ENCODE measurements at places on chromosomes 12 and 14. TPM values are rescaled to one million over a fixed set of nuclear protein-coding genes. Genes with fewer than 3 reads are reported as not detected.

DNA sequence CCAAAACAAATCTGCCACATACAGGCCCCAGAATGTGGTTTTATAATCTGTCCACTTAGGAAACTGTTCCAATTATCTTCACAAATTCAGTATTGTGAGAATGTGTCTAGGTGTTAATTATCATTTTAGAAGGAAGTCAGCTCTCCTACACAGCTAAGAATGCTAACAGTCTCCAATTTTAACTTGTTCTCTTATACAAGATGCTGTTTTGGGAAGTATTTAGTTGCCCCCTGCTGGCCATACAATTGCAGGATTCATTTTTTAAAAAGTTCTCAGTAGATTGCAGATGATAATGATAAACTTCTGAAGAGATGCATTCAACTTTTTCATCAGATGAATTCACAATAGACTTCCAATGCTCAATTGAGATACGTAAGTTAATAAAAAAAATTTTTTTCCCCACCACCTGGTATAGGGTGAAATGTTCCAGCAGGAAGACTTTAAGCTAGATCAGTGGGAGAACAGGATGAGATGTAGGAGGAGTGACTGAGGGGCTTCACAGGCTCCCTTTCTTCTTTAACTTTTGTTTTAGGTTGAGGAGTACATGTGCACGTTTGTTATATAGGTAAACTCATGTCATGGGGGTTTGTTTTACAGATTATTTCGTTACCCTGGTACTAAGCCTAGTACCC lies 27.3 kb upstream of the OSBPL8 start:
- peak overlapping the region; percentile 18 for H3K27ac ChIP-seq
- no peaks in the 10 kb centered on the region for H3K27me3 ChIP-seq
- no peak overlapping the region for H3K4me3 ChIP-seq
- peaks cover 11% of the 10 kb centered on the region for H3K4me1 ChIP-seq

GRCh38 chr14:86596024-86596423 lies 1066.1 kb downstream of the FLRT2 start:
- no peak for DNase-seq
- no peaks in the 10 kb centered on the region for H3K27me3 ChIP-seq
- no peaks in the 10 kb centered on the region for H3K4me1 ChIP-seq

AQP2 gene
- total RNA-seq, result not detected

GRCh38 chr14:77270361-77271112 lies 469 bp downstream of the NGB start:
- H3K27me3 ChIP-seq, result peaks cover 37% of the 10 kb centered on the region
- no peak for DNase-seq
- H3K27ac ChIP-seq, result no peak overlapping the region
- no peaks in the 10 kb centered on the region for H3K4me1 ChIP-seq

KSR2 gene
- total RNA-seq, result 0.02 TPM

Data from activated CD4-positive, alpha-beta T cell treated with anti-CD3 and anti-CD28 coated beads, Interleukin-2, amount 10 ng/mL, durations not matched to agents 24 days and 14 days (primary cell).